ENCODE measurements at places on chromosomes 3 and 15. TPM values are rescaled to one million over a fixed set of nuclear protein-coding genes. Genes with fewer than 3 reads are reported as not detected.

The ZCWPW2 gene
- total RNA-seq: 0.81 TPM

The CHDH gene
- total RNA-seq: 17.9 TPM

The FANCD2OS gene
- total RNA-seq: not detected

The SLC51B gene
- not detected for total RNA-seq

The TTLL13 gene
- total RNA-seq: 0.69 TPM

The PPM1L gene
- 30.1 TPM for total RNA-seq

The IMP3 gene
- 54.0 TPM for total RNA-seq

The MED12L gene
- total RNA-seq: 10.8 TPM

The SLC12A1 gene
- not detected for total RNA-seq

The FSD2 gene
- not detected for total RNA-seq

The GABRA5 gene
- not detected for total RNA-seq

The ISL2 gene
- 0.36 TPM for total RNA-seq

The ADGRG7 gene
- total RNA-seq: 1.4 TPM

The A4GNT gene
- 3.1 TPM for total RNA-seq

The CLDN11 gene
- total RNA-seq: 2.4 TPM

The KLHL40 gene
- total RNA-seq: not detected

The SLC24A5 gene
- total RNA-seq: not detected

The WWTR1 gene
- 15.0 TPM for total RNA-seq

The SEMA3F gene
- total RNA-seq: 23.6 TPM

The CISH gene
- total RNA-seq: 4.9 TPM

The CYP19A1 gene
- total RNA-seq: not detected

The FBXO40 gene
- total RNA-seq: not detected

The FOXB1 gene
- total RNA-seq: not detected

The GREM1 gene
- total RNA-seq: 0.17 TPM

The NDN gene
- 46.9 TPM for total RNA-seq

The AQP9 gene
- not detected for total RNA-seq

The SNRPA1 gene
- total RNA-seq: 70.6 TPM

The SMCO1 gene
- total RNA-seq: not detected

The SI gene
- 2.0 TPM for total RNA-seq

The ANKRD34C gene
- not detected for total RNA-seq

The MCTP2 gene
- 5.4 TPM for total RNA-seq

The GOLGA6D gene
- total RNA-seq: 0.13 TPM

The BUB1B gene
- total RNA-seq: 42.6 TPM

The RETNLB gene
- not detected for total RNA-seq

The RTP4 gene
- total RNA-seq: not detected

The SLC28A1 gene
- total RNA-seq: not detected

The ICE2 gene
- 85.1 TPM for total RNA-seq

The ANKRD63 gene
- not detected for total RNA-seq

The PIGB gene
- total RNA-seq: 17.6 TPM

The GP9 gene
- total RNA-seq: not detected

The SLC6A11 gene
- total RNA-seq: 0.19 TPM

The MORC1 gene
- total RNA-seq: not detected

The MTHFS gene
- 33.3 TPM for total RNA-seq

The RBP2 gene
- not detected for total RNA-seq

The SLC2A2 gene
- 1.5 TPM for total RNA-seq

The MYH15 gene
- 0.91 TPM for total RNA-seq

The CEMIP gene
- total RNA-seq: 1.3 TPM

Measured in progenitor cell of endocrine pancreas (in vitro differentiated cells).